ENCODE measurements at places on chromosomes 13 and 19. TPM values are rescaled to one million over a fixed set of nuclear protein-coding genes. Genes with fewer than 3 reads are reported as not detected.

The BST2 gene
- 121 TPM for total RNA-seq

The ZBTB32 gene
- 181 TPM for total RNA-seq

The ADM5 gene
- 1.8 TPM for total RNA-seq

The NOTCH3 gene
- total RNA-seq = not detected

The UGGT2 gene
- total RNA-seq = 0.12 TPM

The ZNF229 gene
- 0.79 TPM for total RNA-seq

The NPAS1 gene
- total RNA-seq = not detected

The GAPDHS gene
- total RNA-seq = not detected

All from activated naive CD4-positive, alpha-beta T cell treated with anti-CD3 and anti-CD28 coated beads for 36 hours (primary cell).